Esophagus squamous epithelium (tissue), 5 donors: ENCODE measurements at places on chromosomes 7 and 10. TPM values are rescaled to one million over a fixed set of nuclear protein-coding genes. Genes with fewer than 3 reads are reported as not detected.

Gene TRPV5
- total RNA-seq = not detected

Gene OPN1SW
- not detected for total RNA-seq

- DNase-seq = no peak
Observed at GRCh38 chr10:77230194-77230593, 407.4 kb downstream of the KCNMA1 start.

DNA sequence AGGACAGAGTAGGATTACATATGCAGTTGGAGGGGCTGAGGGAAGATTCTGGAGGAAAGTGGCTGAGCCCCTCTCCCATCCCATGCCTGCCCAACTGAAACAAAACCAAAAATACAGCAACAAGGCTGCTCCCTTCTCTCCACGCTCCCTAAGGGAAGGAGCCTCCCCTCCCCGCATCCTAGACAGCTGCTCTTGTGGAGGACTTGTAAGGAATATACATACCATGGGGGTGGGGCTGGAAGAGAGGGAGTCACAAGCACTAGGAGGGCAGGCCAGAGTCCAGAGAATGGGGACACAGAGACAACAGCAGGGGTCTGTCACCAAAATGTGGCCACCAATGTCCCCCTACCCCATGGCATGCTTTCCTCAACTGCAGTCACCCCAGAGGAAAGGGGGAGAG is 13.2 kb downstream of the LDB1 start:
- DNase-seq = no peak

DNA sequence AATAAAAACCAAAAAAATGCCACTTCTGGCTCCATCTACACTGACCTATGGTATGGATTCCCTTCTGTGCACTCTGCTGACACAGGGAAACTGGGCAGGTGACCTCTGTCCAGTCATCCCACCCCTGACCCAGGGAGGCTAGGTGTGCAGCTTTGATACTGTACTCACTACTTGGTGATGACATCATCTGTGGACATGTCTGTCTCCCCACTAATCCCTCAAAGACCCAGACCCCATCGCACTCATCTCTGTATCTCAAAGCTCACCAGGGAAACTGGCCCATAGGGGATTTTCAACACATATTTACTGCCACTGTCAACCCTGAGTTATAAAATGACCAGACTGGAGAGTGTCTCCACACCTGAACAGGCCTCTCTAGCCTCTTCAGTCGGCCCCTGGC is 10.6 kb downstream of the SGMS1 start:
- DNase-seq = no peak

DNA sequence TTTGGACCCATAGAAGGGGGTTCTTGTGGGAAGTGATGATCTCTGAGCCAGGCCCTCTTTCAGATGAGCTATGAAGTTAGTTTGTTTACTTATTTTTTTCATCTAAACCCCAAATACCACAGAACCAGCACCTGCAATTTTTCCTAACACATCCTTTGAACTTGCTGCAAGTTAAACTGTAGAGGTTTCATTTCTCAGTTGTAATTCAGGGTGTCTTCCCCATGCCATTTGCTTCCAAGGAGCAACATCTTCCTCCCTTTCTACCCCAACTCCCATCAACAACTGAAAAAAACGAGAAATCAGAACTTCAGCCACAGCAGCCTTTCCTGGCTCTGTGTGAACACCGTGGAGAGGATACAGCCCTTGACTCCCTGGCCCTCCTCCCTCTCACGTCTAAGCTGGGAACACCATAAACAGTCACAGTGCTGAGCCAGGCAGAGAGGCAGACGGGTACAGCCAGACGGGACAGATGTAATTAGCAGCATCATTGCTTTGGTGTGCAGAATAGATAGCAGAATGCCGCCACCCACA is 63.6 kb downstream of the RGS10 start:
- DNase-seq = no peak

Gene SORBS1
- 23.3 TPM for total RNA-seq

DNA sequence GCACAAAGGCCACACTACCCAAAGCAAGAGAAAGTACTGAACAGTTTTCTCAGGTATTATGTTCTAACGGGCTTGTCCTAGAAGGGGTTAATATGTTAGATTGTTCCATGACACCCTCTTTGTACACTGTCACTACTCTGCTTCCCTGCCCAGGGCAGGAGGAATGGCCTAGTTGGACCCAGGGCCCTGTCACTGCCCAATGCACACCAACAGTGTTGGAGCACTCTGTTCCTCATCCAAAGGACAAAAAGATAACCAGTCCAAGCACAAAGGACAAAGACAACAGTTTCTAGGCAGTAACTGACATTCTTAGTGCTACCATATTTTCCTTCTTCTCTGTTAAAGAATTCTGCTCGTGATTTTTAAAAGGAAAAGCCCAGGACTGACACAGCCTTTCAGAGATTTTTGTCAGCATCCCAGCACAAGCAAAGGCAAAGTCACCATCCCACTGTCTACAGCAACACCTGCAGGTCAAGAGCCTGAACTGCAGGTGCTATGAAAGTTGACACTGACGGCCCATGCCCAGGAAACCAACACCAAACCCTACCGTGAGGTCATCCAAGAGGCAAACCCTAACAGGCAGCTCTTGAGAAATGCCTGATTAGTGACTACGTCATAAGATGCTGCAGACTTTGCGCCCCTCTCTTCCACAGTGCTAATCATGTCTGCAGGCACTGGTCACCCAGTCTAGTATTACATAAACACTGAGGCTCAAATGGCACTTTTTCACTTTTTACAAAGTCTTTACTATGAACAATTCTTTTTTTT is 13.2 kb downstream of the NUDCD3 start:
- no peak for DNase-seq

- DNase-seq = no peak
Observed at GRCh38 chr10:133353988-133354605, 3.7 kb downstream of the FUOM start.

GRCh38 chr10:67976292-67977245 is 92.1 kb downstream of the SIRT1 start:
- no peak for DNase-seq

DNA sequence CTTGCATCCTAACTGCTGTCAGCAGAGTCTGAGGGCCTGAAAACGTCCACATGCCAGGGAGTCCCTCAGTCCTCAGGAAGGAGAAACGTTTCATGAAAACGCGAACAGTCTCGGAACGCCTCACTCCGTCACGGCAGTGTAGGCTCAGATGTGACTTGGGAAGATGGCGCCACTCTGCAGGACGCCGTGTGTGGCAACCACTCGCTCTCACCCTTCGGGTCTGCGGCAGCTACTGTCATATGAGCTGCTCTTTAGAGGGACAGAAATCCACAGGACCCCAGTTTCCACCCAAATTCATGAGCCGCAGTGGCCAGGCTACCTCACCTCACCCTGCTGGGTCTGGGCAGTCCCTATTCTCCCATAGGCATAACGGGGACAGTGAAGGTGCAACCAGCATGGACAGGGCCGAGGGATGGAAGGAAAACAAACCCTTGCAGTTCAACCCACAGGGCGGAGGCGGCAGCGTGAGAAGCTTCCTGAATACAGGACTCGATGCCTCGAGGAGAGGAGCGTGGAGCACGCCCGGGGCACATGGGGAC is 438.3 kb downstream of the DNAJB6 start:
- DNase-seq = no peak

DNA sequence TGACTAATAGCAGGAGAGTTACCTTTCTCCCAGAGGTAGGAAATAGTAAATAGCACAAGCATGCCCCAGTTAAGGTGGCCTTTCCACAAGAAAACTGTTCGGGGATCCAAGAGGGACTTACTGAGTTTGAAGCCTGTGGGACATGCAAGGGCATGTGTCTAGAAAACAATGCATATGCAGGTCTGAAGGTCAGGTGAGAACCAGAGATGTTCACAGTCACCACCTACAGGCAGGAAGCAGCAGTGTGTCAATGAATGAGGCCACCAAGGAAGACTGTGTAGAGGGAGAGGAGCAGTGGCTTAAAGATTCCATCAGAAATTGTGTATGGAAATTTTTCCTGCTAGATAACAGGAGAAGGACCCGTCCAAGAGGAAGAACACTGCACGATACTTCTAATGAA is 66.0 kb downstream of the CALD1 start:
- no peak for DNase-seq
